Activated T-cell treated with anti-CD3 and anti-CD28 coated beads, Interleukin-2, amount 50 U/mL, for 24 hours (primary cell): ENCODE measurements at places on chromosomes 11 and 22.

GRCh38 chr11:70636659-70637058 lies 238.3 kb downstream of the CTTN start:
- no peak for DNase-seq

DNA sequence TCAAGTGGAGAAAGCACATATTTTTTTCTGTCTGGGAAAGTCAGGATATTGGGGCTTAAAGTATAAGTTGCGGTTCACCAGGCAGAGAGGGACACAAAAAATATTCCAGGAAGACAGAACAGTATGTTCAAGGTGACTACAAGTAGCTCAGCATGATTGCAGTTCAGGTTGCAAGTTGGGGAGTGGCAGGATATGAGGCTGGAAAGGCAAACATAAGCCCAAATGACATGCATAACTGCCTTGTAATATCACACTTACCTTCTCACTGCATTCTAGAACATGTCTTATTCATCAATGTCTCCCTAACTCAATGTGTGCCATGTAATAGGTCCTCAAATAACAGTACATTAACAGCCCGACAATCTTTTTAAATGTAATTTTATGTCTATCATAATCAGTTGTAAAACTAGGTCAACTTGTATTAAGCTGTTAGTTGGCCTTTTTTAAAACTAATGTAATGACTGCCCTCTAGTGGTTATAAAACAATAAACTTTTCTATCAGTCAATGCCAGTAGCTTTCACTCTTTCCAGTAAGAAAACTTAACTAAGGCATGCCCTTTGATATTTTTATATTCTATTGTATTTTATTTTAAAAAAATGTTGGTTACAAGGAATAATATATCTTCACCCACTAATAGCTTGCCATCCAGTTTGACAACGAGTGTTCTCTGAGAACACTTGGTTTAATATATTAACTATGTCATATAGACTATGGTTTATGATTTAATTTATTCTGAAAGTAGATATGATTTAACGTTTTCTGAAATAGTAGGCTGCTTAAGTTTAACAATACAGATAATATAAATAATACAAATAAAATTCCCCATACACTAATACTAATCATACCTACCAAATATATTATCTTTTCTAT lies 39.4 kb upstream of the CFAP300 start:
- no peak for DNase-seq

- DNase-seq: no peak
Observed at GRCh38 chr11:12363373-12363772, 14.0 kb upstream of the PARVA start.

GRCh38 chr11:74612877-74613276 lies 20.5 kb downstream of the POLD3 start:
- no peak for DNase-seq

GRCh38 chr22:25572708-25573171 lies 8.3 kb downstream of the GRK3 start:
- DNase-seq: no peak

- DNase-seq: no peak
Observed at GRCh38 chr11:111913997-111914396, 1.5 kb downstream of the HSPB2 start.

DNA sequence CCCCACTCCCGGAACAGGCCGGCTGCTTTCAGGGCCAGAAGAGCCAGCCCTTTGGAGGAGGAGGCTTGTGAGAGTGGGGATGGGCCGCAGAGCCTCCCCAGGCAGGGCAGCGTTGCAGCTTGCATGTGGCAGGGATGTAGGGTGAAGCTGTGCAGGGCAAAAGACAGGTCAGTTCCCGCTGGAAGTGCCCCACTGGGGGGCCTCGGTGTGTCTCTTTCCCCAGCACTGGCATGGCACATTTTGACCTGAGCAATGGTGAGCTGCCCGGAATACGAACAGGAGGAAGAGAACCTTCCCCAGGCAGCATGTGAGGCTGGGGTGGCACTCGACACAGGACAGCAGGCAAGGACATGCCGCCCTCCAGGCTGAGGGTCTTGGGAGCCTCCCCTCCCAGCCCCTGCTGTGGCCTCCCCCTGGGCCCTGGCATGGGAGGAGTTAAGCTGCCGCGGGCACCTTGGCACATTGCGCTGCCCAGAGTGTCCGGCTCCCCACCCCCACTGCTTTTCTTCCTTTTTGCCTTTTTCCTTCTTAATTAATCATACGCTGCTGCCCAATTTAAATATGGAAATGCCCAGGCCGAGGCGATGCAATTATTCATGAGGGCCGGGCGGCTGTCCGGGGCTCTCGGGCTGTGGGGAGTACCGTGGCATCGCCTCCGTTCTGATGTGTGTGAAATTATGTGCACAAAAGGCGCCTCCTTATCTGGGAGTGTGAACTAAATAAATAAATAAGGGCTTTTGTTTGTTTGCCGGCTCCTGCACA lies 76.0 kb upstream of the WNT7B start:
- peak; percentile 64 for DNase-seq

GRCh38 chr11:66281776-66282467 lies 3.9 kb downstream of the CNIH2 start:
- DNase-seq: no peak

DNA sequence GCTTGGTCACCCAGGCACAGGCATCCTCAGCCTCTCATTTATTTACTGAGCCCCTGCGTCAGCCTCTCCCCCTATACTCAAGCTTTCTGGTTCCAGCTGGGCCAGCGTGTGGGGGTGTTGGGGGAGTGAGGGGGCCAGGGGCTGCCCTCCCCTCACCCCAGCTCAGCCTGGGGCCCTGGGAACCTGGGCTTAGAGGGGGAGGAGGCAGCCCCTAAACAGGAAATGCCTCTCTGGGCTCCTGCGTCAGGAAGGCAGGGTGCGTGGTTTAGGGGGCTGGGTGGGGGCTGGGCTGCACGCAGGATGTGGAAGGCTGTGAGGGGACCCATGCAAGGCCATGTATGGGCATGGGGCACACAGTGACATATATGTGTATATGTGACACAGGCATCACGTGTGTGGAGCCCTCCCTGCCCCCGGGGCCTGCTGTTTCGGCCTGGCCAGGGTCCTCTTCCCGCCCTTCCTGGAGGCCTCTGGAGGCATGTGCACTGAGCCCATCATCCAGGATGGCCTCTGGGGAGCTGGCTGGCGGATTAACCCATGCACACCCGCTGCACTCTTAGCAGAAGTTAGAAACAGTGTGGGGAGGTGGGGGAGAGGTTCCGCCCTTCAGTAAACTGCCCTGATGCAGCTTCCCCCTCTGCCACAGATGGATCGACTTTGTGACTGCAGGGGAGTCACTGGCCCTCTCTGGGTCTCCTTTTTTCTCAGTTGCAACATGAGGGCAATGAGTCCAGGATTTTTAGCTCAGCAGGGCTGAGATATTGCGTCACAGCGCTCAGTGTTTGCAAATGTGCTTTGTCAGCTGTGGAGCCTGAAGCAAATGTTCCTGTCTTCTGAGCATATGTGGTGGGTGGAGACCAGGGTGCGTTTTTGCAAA lies 1.1 kb upstream of the CD248 start:
- DNase-seq: peak; percentile 63

DNA sequence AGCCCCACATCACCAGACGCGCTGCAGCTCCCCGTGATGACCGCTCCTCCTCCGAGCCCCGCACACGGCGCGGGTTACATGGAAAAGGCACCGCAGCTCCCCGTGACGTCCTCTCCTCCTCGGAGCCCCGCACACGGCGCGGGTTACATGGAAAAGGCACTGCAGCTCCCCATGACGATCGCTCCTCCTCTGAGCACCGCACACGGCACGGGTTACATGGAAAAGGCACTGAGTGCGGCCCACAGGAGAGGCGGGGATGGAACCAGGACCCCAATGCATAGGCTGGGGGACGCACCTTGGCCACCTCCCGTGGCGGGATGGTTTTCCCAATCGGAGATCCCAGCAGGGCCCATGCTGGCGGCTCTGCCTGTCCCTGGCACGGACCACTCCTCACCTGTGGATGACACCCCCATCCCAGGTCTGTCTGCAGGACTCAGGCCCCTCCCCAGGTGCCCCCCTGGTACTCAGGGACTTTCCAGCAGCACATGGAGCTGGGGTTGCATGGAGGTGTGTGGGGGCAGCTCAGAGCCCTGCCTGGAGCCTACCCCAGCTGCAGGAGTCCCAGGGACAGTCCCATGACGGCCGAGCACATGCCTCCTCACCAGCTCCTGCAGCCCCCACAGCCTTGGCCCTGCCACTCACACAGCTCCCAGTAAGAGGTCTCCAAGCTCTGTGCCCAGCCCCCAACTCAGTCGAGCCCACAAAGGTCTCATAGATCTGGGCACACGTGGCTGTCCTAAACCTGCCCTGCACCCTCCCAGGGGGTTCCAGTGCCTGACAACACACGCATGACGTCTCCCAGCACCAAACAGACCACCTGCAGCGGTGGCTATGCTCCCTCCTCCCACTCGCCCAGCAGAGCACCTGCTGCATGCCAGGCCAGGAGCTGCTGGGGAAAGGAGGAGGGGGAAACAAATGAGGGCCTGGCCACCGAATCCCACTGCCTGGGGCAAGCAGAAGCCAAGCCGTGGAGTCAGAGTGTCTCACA lies 166.6 kb downstream of the BRD1 start:
- peak; percentile 28 for DNase-seq

GRCh38 chr11:132056689-132057088 lies 686.3 kb downstream of the NTM start:
- DNase-seq: no peak

GRCh38 chr22:20241579-20242392 lies 26.3 kb downstream of the RTN4R start:
- DNase-seq: no peak

DNA sequence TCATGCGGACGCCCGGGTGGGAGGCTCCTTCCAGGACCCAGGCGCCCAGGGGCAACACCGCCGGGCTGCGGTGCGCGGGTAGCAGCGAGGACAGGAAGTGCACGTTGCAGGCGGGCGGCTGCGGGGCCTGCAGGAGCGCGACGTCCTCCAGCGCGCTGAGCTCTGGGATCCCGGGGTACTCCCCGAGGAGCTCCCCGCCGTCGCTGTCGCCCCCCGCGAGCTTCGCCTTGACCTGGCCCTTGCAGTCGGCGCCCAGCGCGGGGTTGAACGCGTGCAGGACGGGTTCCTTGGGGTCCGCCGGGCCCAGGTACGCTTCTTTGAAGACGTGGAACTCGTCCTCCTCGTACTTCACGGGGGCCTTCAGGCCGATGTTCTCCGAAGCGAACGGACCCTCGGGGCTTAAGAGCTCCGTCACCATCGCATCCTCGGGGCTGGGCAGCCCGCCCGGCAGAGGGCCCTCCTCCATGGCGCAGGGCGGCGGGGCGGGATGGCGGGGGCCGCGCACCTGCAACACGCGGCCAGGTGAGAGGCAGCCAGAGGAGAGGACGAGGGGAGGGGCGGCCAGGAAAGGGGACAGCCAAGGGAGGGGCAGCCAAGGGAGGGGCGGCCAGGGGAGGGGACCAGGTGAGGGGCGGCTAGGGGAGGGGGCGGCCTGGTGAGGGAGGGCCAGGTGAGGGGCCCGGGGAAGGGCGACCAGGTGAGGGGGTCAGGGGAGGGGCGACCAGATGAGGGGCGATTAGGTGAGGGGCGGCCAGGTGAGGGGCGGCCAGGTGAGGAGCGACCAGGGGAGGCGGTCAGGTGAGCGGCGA lies 921 bp downstream of the TESMIN start:
- DNase-seq: peak; percentile 47

GRCh38 chr11:122898799-122899198 lies 16.2 kb downstream of the JHY start:
- DNase-seq: no peak

GRCh38 chr11:35013514-35014233 lies 97.3 kb downstream of the PDHX start:
- peak; percentile 44 for DNase-seq

GRCh38 chr11:128894286-128894681 lies 3.1 kb downstream of the KCNJ5 start:
- no peak for DNase-seq

- no peak for DNase-seq
Observed at GRCh38 chr11:57812634-57813033, 51.0 kb downstream of the CTNND1 start.

DNA sequence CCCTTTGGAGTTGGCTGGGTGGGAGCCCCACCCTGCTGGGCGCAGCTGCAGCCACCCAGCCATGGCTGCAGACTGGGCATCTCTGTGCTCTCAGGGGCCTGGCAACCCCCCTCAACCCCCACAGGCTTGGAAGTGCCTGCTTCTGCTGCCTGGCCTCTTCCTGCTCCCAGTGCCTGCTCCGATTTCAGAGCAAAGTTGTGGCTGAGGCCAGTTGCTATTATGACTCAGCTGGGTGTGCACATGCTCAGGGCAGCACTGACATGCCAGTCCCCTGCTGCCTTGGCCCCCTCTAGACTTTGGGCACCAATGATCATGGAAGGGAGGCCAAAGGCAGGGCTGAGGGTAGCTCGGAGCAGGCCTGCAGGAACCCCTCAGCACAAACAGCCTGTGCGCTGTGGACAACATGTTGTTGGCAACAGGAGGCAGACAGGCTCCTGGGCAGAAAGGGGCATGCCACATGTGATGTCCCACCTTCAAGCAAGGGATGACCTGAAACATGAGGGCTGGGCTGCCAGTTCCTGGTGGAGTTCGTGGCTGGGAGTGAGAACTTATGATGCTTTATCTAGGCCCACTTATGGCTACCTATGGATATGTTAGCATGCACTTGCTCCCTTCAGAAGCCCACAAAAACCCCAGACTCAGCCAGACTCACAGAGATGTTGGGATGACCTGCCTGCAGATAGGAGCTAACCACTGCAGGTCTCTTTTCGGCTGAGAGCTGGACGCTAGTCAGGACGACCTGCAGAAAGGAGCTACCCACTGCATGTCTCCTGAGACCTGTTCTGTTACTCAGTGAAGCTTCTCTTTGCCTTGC lies 96.4 kb upstream of the AMOTL1 start:
- no peak for DNase-seq

DNA sequence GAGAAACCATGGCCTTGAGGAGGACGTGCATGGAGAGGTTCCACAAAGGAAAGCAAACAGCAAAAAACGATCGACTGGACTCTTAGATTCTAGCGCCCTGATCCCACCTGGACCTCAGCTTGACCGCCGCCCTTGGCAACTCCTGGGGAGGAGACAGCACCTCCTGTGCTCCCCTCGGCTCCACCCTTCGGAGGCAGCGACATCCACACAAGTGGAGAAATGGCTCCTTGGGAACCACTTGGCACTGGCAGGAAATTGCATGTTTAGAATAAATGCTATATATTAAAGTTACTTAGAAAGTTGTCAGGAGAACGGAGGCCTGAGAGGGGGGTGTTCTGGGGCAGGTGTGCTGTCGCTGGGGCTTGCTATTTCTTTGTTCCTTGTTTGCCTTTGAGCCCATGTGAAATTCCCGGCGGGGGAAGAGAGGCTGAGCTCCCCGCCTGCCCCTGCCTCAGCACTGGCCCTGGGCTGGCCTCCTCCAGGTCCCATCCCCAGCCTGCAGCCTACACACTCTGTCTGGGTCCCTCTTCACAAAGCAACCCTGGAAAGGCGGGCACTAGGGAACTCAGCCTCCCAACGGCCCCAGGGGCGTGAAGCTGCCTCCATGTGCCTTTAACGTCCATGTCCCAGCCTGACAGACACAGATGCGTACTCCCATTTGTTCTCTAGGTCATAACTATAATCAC lies 395.3 kb downstream of the BRD1 start:
- no peak for DNase-seq

GRCh38 chr11:122071709-122072202 lies 44.3 kb downstream of the BLID start:
- DNase-seq: no peak
